ENCODE measurements at places on chromosomes 1 and 21. TPM values are rescaled to one million over a fixed set of nuclear protein-coding genes. Genes with fewer than 3 reads are reported as not detected.

DNA sequence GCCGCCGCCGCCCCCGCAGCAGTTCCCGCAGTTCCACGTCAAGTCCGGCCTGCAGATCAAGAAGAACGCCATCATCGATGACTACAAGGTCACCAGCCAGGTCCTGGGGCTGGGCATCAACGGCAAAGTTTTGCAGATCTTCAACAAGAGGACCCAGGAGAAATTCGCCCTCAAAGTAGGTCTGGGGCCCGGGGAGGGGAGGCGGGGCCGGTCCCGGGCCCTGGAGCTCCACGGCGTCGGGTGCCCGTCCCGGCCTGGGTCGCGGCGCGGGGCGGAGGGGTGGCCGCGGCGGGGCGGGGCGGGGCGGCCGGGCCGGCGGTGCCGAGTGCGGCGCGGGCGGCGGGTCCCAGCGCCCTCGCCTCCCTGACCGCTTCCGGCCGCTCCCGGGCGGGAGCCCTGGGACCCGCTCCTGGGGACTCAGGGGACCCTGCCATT is 646 bp downstream of the MAPKAPK2 start:
- peaks cover 3% of the 10 kb centered on the region for H3K36me3 ChIP-seq
- peak overlapping the region; percentile 96 for H3K27ac ChIP-seq
- peaks cover 54% of the 10 kb centered on the region for H3K4me1 ChIP-seq

DNA sequence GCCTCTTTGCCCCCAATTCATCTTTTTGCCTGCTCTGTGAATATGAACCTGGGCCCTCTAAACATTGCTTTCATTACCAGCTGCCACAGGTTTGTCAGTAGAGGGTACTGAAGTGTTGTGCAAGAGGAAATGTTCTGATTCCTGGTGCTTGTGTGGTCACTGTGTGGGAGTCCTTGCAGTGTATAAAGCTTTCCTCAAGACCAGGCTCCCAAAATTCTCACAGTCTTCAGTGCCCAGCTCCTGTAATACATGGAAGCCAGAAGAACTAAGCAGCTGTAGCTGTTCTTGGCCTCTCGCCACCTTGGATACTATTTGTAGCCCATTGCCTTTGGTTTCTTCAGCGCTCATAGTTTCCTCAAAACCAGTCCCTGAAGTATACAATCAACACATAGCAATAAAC is 1046.2 kb downstream of the BRINP3 start:
- no peak overlapping the region for H3K27ac ChIP-seq
- H3K4me3 ChIP-seq: no peak overlapping the region
- H3K27me3 ChIP-seq: no peaks in the 10 kb centered on the region
- DNase-seq: no peak
- H3K36me3 ChIP-seq: no peaks in the 10 kb centered on the region

PTPN22 gene
- 54.0 TPM for total RNA-seq

- H3K27me3 ChIP-seq: peaks cover 50% of the 10 kb centered on the region
- H3K4me3 ChIP-seq: no peak overlapping the region
- H3K27ac ChIP-seq: no peak overlapping the region
- H3K36me3 ChIP-seq: no peaks in the 10 kb centered on the region
- no peak for DNase-seq
- peaks cover 9% of the 10 kb centered on the region for H3K4me1 ChIP-seq
Observed at GRCh38 chr21:37534431-37534830, 167.9 kb downstream of the DYRK1A start.

DNA sequence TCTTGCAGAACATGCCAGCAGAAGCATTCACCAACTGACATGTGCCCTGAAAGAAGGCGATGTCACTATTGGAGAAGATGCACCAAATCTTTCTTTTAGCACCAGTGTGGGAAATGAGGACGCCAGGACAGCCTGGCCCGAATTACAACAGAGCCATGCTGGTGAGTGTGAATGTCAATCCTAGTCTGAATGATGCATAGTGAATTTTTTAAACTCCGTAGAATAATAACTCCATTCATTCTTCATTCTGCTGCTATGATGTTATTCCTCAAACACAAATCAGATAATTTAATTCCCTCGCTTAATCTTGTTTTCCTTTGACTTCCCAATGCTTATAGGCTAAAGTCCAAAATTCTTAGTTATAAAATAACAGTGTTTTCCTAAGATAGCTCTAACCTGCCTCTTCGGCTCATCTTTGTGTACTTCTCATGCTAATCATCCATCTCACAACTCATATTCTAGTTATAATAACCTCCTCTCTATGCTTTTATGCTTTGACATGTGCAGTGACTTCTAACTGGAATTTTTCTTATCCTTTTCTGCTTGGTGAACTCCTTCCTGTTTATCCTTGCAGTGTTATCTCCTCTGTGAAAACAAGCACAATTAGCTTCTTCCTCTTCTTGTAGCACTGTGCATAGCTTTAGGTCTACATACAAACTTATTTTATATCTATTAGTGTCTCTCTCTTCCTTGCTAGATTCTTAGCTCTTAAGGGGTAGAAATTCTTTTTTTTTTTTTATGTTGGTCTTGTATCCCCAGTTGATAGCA is 14.4 kb downstream of the SDCCAG8 start:
- H3K4me3 ChIP-seq: no peak overlapping the region
- H3K27ac ChIP-seq: no peak overlapping the region
- DNase-seq: no peak
- H3K36me3 ChIP-seq: peaks cover 31% of the 10 kb centered on the region
- H3K4me1 ChIP-seq: peaks cover 18% of the 10 kb centered on the region

DNA sequence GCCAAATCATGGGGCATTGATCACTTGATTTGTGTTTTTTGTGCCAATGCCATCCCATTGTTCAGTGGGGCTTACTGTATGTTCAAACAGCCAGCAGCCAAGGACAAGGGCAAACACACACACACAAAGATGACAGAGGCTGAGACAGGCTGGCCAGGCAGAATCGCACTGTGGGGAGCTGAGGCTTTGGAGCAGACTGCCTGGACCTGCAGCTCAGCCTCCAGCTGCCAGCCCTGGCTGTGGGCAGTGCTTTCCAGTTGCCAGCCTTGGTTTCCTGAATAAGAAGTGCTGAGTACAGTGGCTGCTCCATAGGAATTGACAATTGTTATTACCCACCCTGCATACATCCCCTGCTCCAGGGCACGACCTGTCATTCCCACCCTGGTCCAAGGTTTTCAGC is 16.9 kb upstream of the PCP4 start:
- no peak for DNase-seq
- no peak overlapping the region for H3K27ac ChIP-seq
- H3K4me1 ChIP-seq: no peaks in the 10 kb centered on the region
- no peaks in the 10 kb centered on the region for H3K27me3 ChIP-seq
- H3K36me3 ChIP-seq: no peaks in the 10 kb centered on the region
- no peak overlapping the region for H3K4me3 ChIP-seq

HTR1D gene
- not detected for total RNA-seq

DNA sequence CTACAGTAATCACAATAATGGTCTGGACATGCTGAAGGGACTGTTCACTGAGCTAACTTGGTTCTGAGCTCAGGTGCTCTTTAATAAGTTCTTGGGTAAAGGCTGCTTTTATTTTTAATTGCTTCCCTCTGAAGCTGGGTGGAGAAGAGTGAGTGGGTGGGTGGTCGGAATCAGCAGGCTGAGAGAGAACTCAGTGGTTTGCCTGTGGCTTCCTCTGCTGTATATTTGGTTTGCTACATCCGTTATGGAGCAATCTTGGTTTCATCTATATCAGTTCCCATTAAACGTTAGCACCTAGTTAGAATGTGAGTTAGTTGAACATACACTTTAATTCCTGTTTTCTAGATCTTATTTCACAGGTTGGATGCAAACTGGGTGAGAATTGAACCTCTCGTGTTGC is 23.3 kb downstream of the CNIH4 start:
- H3K4me1 ChIP-seq: peaks cover 83% of the 10 kb centered on the region
- peak; percentile 85 for DNase-seq
- H3K27ac ChIP-seq: peak overlapping the region; percentile 59

OR2T2 gene
- not detected for total RNA-seq

- H3K4me1 ChIP-seq: no peaks in the 10 kb centered on the region
- H3K27ac ChIP-seq: no peak overlapping the region
- no peak overlapping the region for H3K4me3 ChIP-seq
- H3K36me3 ChIP-seq: no peaks in the 10 kb centered on the region
- H3K27me3 ChIP-seq: no peaks in the 10 kb centered on the region
Observed at GRCh38 chr1:105087506-105087905, 1337.8 kb downstream of the AMY1C start.

- peaks cover 4% of the 10 kb centered on the region for H3K27me3 ChIP-seq
- H3K36me3 ChIP-seq: no peaks in the 10 kb centered on the region
- H3K27ac ChIP-seq: no peak overlapping the region
- no peak overlapping the region for H3K4me3 ChIP-seq
- no peaks in the 10 kb centered on the region for H3K4me1 ChIP-seq
Observed at GRCh38 chr1:56972976-56973375, 7.2 kb upstream of the C8B start.

- peaks cover 5% of the 10 kb centered on the region for H3K4me1 ChIP-seq
- DNase-seq: no peak
- no peaks in the 10 kb centered on the region for H3K36me3 ChIP-seq
- H3K27ac ChIP-seq: no peak overlapping the region
- H3K27me3 ChIP-seq: peaks cover 24% of the 10 kb centered on the region
Observed at GRCh38 chr1:41281334-41281733, 39.2 kb upstream of the SCMH1 start.

RUNX3 gene
- total RNA-seq: 180 TPM

AMY1A gene
- total RNA-seq: not detected

CR1 gene
- total RNA-seq: 0.18 TPM

DNA sequence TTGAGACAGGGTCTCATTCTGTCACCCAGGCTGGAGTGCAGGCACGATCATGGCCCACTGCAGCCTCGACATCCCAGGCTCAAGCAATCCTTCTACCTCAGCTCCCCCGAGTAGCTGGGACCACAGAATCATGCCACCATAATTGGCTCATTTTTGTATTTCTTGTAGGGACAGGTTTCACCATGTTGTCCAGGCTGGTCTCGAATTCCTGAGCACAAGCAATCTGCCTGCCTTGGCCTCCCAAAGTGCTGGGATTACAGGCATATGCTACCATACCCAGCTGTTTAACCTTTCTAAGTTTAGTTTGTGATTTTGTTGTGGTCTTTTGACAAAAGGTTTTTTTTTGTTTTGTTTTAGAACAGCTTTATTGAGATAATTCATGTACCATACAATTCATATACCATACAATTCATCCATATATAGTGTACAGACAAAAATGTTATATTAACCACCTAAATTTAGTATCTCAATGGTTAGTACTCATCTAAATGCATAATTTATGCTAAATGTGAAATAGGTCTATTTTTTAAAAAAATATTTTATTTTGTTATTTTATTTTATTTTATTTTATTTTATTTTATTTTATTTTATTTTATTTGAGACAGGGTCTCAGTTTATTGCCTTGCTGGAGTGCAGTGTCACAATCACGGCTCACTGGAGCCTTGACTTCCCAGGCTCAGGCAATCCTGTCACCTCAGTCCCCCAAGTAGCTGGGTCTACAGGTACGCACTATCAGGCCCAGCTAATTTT is 8.9 kb downstream of the ZMPSTE24 start:
- no peak for DNase-seq
- no peaks in the 10 kb centered on the region for H3K27me3 ChIP-seq
- H3K27ac ChIP-seq: no peak overlapping the region
- H3K36me3 ChIP-seq: peaks cover 42% of the 10 kb centered on the region
- H3K4me3 ChIP-seq: no peak overlapping the region

AJAP1 gene
- total RNA-seq: 0.65 TPM

IFI44 gene
- total RNA-seq: 37.2 TPM

DNA sequence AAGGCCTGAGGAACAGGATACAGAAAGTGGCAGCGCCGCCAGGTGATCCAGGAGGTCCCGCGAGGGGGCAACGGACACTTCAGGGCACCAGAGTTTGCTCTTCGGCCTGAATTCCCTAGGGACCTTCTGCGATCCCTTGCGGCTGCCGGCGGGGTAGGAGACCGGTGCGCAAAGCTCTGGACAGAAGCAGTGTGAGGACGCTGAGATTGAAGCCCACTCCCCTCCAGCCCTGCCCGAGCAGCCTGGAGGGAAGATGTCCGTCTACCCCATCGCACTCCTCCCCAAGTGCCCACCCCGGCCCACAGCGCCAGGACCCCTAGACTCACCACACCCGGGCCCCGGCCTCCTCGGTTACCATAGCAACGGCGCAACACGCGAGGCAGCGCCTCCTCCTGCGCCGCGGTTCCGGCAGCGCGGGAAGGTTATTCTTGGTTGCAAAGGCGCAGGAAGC is at the start of gene ANKRD45:
ANKRD45 (minus strand) TSS at position 361 of the 451 bp plus-strand sequence. CDS start 10,433 bp downstream, outside the sequence.
- DNase-seq: peak; percentile 43
- H3K27me3 ChIP-seq: peaks cover 21% of the 10 kb centered on the region
- peak within 1 kb of the TSS; percentile 32 for H3K4me3 ChIP-seq
- no peaks in the 10 kb centered on the region for H3K36me3 ChIP-seq

BCL2L15 gene
- total RNA-seq: 0.61 TPM

DNA sequence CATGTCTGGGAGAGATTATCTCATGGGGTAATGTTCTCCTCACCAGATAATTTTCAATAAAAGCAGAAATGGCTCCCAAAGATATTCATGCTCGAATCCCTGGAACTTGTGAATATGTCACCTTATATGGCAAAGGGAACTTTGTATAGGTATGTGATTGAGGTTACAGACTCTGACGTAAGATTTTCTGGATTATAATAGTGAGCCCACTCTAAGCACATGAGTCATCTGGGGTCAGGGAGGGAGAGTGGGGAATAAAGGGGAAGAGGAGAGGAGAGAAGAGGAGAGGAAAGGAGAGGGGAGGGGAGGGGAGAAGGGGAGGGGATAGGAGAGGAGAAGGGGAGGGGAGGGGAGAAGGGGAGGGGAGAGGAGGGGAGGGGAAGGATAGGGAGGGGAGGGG is 1193.9 kb downstream of the PLA2G4A start:
- no peaks in the 10 kb centered on the region for H3K4me1 ChIP-seq
- no peak overlapping the region for H3K4me3 ChIP-seq
- no peak overlapping the region for H3K27ac ChIP-seq
- DNase-seq: no peak
- no peaks in the 10 kb centered on the region for H3K27me3 ChIP-seq
- no peaks in the 10 kb centered on the region for H3K36me3 ChIP-seq

FLG gene
- total RNA-seq: not detected

DNA sequence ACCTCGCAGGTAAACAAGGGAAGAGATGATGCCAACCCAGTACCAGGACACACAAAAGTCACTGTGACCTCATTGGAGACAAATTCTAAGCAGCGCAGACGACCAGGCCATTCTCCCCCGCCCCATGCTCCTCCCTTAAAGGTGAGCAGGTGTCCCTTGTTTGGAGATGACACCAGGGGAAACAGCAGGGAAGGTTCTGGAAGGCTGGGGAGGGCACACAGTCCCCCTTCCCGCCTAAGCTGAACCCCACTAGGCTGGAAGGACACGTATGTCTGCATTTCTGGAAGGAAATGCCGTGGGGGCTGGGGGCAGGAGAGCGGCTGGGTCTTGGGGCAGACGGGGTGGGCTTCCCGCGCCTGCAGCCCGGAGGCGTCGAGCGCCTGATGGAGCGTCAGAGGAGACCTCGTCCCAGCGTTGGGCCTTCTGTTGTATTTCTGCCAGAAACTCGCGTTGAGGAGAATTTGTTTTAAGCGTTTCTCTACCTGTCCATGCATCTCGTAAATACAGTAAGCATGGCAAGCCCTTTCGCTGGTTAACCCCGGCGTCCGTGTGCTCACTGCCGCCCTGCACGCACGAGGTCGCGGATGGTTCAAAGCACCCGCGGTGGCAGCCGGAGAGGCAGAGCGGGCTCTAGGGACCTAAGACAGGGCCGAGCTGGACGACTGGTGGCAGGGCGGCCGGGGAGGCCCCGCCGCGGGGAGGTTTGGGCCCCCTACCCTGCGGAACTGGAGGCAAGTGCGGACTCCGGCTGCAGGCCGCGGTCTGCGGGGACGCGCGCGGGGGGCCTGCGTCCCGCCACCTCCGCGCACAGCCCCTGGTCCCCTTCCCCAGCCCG is 1.2 kb upstream of the LHX4 start:
- H3K4me1 ChIP-seq: peaks cover 16% of the 10 kb centered on the region
- H3K27me3 ChIP-seq: peaks cover 56% of the 10 kb centered on the region
- peak; percentile 29 for DNase-seq
- no peaks in the 10 kb centered on the region for H3K36me3 ChIP-seq

GRCh38 chr1:240414237-240414636 is 197.7 kb downstream of the GREM2 start:
- H3K27me3 ChIP-seq: no peaks in the 10 kb centered on the region
- no peak overlapping the region for H3K4me3 ChIP-seq
- H3K36me3 ChIP-seq: no peaks in the 10 kb centered on the region
- H3K27ac ChIP-seq: no peak overlapping the region

Data from activated CD8-positive, alpha-beta T cell treated with anti-CD3 and anti-CD28 coated beads for 36 hours (primary cell).